Body of pancreas (tissue), 4 donors: ENCODE measurements at places on chromosomes 5 and 9. TPM values are rescaled to one million over a fixed set of nuclear protein-coding genes. Genes with fewer than 3 reads are reported as not detected.
A peak's percentile ranks its signal among the peaks of the same experiment; 100 is the strongest.

SLC6A19 gene
- total RNA-seq = 0.66 TPM

DNA sequence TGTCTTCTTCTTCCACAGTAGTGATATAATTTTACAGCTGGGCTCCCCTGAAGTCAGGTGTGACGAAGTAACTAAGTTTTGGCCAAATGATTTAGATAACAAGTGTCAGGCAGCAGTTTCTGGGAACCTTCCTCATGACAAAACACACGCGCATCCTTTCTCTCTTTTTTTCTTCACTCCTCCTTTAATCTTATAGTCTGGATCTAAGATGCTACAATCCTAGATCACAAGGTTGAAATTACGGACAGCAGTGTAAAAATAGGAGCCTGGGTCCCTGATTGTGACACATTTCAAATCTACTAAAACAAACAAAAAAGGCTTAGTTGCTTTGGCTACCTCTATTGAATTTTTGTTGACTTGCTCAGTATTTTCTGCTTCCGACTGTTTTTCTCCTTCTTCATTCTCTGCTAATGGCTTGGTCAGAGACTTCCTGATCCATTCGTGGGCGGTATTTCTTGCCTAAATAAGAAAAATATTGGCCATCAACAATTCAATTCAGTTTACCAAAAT is 36.1 kb downstream of the FAM114A2 start:
- no peak for DNase-seq
- peak overlapping the region; percentile 44 for H3K27ac ChIP-seq
- H3K27me3 ChIP-seq = no peaks in the 10 kb centered on the region
- no peaks in the 10 kb centered on the region for H3K4me1 ChIP-seq

DNA sequence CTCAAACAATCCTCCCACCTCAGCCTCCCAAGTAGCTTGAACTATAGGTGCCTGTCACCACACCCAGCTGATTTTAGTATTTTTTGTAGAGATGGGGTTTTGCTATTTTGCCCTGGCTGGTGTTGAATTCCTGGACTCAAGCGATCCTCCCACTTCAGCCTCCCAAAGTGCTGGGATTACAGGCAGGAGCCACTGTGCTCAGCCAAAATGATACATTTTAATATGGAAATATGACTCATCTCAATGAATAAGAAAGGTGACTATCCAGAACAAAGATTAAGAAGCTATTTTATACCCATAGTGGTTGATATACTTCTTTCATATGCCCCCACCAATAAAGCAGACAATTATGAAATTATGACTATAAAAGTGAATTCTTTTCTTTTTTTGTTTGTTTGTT is 166.2 kb downstream of the NFIB start:
- H3K4me1 ChIP-seq = peaks cover 7% of the 10 kb centered on the region
- no peak for DNase-seq
- H3K4me3 ChIP-seq = no peak overlapping the region

- no peak overlapping the region for H3K4me3 ChIP-seq
- H3K27ac ChIP-seq = no peak overlapping the region
- no peaks in the 10 kb centered on the region for H3K4me1 ChIP-seq
- H3K36me3 ChIP-seq = no peaks in the 10 kb centered on the region
- DNase-seq = no peak
Observed at GRCh38 chr5:175471628-175472027, 6.7 kb upstream of the SFXN1 start.

DNA sequence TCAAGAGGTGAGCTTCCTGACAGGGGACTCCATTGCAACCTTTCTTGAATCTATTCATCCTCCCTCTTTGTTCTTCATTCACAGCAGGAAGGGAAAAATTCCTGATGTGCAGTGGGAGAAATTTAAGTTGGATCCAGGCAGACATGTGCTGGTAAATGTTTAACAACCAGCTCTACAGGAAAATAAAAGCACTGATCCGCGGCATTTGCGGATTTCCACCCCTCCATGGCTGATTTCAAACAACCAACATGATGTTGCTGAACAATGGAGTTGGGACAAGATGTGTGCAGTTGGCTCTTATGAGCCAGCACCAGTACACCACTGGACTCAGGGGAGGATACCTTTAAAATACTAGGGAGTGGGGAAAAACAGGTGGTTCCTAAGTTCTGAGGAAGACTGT is 47.0 kb downstream of the SPRY4 start:
- no peak overlapping the region for H3K4me3 ChIP-seq
- no peaks in the 10 kb centered on the region for H3K4me1 ChIP-seq
- H3K27me3 ChIP-seq = no peaks in the 10 kb centered on the region
- no peaks in the 10 kb centered on the region for H3K36me3 ChIP-seq
- H3K27ac ChIP-seq = no peak overlapping the region

DNA sequence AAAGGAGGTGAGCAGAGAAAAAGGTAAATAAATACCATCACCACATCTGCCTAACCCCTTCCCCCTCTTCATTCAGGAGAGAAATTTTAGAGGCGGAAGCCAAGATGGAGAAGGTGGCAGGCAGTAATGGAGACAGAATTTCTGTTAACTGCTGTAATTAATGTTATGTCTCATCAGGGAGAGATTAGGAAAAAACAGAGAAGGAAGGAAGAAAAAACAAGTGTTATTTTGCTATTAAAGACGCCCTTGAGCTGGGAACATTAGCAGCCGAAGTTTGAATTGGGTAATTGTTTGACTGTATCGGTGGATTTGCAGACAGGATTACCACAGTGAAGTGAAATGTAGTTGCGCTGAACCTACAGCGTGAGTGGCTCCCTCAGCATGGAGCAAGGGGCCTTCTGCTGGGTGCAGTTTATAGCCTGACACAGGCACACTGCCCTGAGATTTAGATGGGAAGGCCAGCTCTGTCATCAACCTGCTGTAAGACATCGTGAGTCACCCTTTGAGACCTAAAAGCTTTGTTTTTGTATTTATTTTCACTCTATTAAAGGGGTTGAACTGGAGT is 136.3 kb downstream of the ASTN2 start:
- no peak for DNase-seq
- no peaks in the 10 kb centered on the region for H3K27me3 ChIP-seq
- no peak overlapping the region for H3K27ac ChIP-seq
- no peaks in the 10 kb centered on the region for H3K36me3 ChIP-seq
- H3K4me1 ChIP-seq = peaks cover 9% of the 10 kb centered on the region

- DNase-seq = no peak
- H3K4me3 ChIP-seq = no peak overlapping the region
- H3K27me3 ChIP-seq = no peaks in the 10 kb centered on the region
- H3K4me1 ChIP-seq = no peaks in the 10 kb centered on the region
Observed at GRCh38 chr5:2675548-2675947, 75.9 kb downstream of the IRX2 start.

DNA sequence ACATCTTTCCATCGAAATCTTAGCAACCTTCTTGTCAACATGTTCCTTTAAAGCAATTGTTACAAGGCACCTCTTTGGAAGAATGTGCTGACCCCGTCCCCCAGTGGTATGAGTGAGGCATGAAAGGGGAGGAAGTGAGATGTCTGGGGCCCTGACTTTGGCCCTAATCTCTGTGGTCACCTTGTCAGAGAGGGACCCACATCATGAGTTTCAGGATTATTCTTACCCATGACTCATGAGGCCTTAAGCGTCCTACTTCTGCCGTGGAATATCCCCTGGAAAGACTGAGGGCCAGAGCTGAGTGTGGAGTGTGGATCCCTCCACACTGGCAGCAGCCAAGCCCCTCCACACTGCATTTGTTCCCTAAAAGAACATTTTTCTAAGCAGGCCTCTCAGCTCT is 81.2 kb downstream of the FSTL4 start:
- no peaks in the 10 kb centered on the region for H3K4me1 ChIP-seq
- no peaks in the 10 kb centered on the region for H3K36me3 ChIP-seq
- no peak overlapping the region for H3K4me3 ChIP-seq
- DNase-seq = no peak
- no peak overlapping the region for H3K27ac ChIP-seq

DNA sequence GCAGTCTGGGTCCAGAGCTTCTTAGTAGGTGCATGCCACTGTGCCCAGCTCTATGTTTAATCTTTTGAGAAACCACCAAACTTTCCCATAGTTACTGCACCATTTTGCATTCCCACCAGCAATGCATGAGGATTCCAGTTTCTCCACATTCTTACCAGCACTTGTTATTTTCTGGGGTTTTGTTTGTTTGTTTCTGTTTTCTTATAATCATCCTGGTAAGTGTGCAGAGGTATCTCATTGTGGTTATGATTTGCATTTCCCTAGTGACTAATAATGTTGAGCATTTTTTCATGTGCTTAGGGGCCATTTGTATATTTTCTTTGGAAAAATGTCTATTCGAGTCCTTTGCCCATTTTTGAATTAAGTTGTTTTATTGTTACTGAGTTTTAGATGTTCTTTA is 11.4 kb downstream of the FOXE1 start:
- H3K4me1 ChIP-seq = no peaks in the 10 kb centered on the region
- no peak overlapping the region for H3K27ac ChIP-seq
- no peak for DNase-seq
- no peak overlapping the region for H3K4me3 ChIP-seq

DNA sequence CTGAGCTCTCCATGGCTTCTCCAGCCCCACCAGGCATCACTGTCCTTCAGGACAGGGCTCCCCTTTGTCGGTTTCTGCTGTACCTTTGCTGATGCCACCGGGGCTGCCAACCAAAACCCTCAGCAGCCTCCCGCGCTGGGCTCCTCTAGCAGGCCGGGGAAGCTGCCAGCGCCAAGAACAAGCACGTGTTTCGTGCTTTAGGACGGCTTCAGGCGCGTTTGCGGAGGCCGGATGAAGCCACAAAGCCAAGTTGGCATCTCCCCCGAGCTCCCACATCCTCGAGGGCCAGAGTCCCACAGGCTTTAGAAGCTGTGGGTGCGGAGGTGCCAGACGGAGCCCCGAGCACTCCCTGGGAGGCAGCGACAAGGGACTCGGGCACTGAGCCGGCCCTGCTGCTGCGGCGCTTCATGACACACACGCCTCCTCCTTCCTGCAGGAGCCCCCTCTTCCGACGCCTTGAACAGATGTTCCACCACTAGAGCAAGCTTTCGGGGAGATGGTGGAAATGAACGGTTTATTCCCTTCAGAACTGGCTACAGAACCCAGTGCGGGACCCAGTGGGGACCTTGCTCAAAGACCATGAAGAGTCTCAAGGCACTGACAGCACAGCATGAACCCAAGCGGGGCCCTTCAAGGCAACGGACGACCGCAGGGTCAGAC is 36.7 kb downstream of the SARDH start:
- peak; percentile 7 for DNase-seq
- no peak overlapping the region for H3K27ac ChIP-seq
- no peak overlapping the region for H3K4me3 ChIP-seq
- no peaks in the 10 kb centered on the region for H3K36me3 ChIP-seq

CCDC171 gene
- 4.7 TPM for total RNA-seq

PDE6A gene
- total RNA-seq = not detected

- no peak for DNase-seq
- no peak overlapping the region for H3K4me3 ChIP-seq
- no peaks in the 10 kb centered on the region for H3K36me3 ChIP-seq
- no peaks in the 10 kb centered on the region for H3K4me1 ChIP-seq
- no peaks in the 10 kb centered on the region for H3K27me3 ChIP-seq
Observed at GRCh38 chr5:32543291-32543690, 42.1 kb upstream of the SUB1 start.

BTNL3 gene
- 0.26 TPM for total RNA-seq

DNA sequence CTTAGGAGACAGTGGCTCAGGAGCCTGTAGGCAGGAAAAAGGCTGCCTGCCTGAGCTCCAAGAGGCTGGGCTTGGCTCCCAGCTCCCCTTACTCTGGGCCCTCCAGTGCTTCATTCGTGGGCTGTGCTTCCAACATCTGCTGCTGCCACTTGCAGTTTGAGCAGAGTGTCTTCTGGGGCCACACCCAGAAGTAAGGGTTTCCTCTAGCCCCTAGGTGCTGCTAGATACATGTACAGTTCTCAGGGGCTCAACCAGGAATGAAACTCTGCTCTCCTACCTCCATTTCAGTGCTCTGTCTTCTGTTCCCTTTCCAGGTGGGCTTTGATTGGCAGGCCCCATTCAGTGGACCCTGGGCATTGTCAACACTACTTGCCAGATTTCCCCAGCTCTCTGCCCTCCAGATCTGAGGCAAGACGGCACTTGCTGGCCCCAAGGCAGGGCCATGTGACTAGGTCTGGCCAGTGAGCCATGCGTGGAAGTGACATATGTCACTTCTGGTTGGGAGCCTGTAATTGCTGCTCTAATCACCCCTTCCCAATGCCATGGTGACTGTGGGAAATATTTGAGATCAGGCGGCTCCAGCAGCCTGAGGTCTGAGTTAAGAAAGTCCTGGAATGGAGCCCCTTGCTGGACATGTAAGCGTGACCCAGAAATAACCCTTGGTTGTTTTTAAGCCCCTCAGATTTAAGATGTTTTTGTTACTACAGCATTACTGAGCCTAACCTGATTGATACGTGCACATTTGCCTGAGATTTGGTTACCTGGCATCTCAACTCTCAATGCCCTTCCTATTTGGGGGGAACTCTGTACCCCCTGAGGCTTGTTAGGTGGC is 9.4 kb upstream of the BOD1 start:
- no peak for DNase-seq
- H3K4me3 ChIP-seq = no peak overlapping the region
- no peaks in the 10 kb centered on the region for H3K27me3 ChIP-seq
- H3K27ac ChIP-seq = no peak overlapping the region
- no peaks in the 10 kb centered on the region for H3K4me1 ChIP-seq
- H3K36me3 ChIP-seq = no peaks in the 10 kb centered on the region

DNA sequence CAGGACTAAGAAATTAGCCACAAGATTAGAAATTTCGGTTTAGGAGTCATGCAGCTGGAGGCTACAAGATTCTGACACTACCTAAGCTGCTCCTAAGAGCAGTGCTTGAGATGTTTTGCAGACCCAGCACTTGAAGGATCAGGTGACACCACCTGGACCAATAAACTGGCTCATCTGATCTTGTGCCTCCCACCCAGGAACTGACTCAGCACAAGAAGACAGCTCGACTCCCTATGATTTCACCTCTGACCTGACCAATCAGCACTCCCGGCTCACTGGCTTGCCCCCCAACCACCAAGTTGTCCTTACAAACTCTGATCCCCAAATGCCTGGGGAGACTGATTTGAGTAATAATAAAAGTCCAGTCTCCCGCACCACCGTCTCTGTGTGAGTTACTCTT is 170.4 kb downstream of the TTC39B start:
- DNase-seq = no peak
- no peaks in the 10 kb centered on the region for H3K36me3 ChIP-seq
- no peaks in the 10 kb centered on the region for H3K4me1 ChIP-seq
- no peak overlapping the region for H3K27ac ChIP-seq
- H3K4me3 ChIP-seq = no peak overlapping the region

GRCh38 chr5:110969502-110969901 is 102.0 kb upstream of the TSLP start:
- H3K27ac ChIP-seq = no peak overlapping the region
- H3K36me3 ChIP-seq = no peaks in the 10 kb centered on the region
- H3K4me3 ChIP-seq = no peak overlapping the region
- H3K27me3 ChIP-seq = no peaks in the 10 kb centered on the region
- no peak for DNase-seq
